ENCODE measurements at places on chromosomes 6 and 20. TPM values are rescaled to one million over a fixed set of nuclear protein-coding genes. Genes with fewer than 3 reads are reported as not detected.

Gene GSTA2
- not detected for polyA plus RNA-seq

Gene PLCB4
- polyA plus RNA-seq, result 6.5 TPM

Gene FANCE
- polyA plus RNA-seq, result 5.4 TPM

Gene YIPF3
- polyA plus RNA-seq, result 60.6 TPM

Gene LY6G6D
- polyA plus RNA-seq, result not detected

Gene HLA-DMA
- 8.1 TPM for polyA plus RNA-seq

Gene RUNX2
- 0.80 TPM for polyA plus RNA-seq

Gene TCF21
- polyA plus RNA-seq, result 0.05 TPM

Gene PTP4A1
- 102 TPM for polyA plus RNA-seq

Gene IDH3B
- 87.1 TPM for polyA plus RNA-seq

Gene ZNF334
- 12.4 TPM for polyA plus RNA-seq

Gene HRH3
- 1.5 TPM for polyA plus RNA-seq

Gene RIMS4
- 3.5 TPM for polyA plus RNA-seq

Gene POM121L2
- polyA plus RNA-seq, result not detected

Gene HAO1
- not detected for polyA plus RNA-seq

Gene ID4
- 3.7 TPM for polyA plus RNA-seq

Gene LY6G5C
- 2.1 TPM for polyA plus RNA-seq

Gene TP53RK
- polyA plus RNA-seq, result 23.1 TPM

Gene RAMACL
- polyA plus RNA-seq, result 0.61 TPM

Gene TRIM15
- 0.26 TPM for polyA plus RNA-seq

Gene PBOV1
- polyA plus RNA-seq, result not detected

Gene DYNLT1
- polyA plus RNA-seq, result 241 TPM

Gene SLC17A2
- polyA plus RNA-seq, result not detected

Gene BPIFB2
- polyA plus RNA-seq, result not detected

Gene SPTLC3
- 0.66 TPM for polyA plus RNA-seq

Gene MCM8
- polyA plus RNA-seq, result 8.5 TPM

Gene SLC35B2
- 14.0 TPM for polyA plus RNA-seq

Gene SLC17A9
- 36.1 TPM for polyA plus RNA-seq

Gene GATA5
- polyA plus RNA-seq, result 0.60 TPM

Gene MOG
- polyA plus RNA-seq, result 0.49 TPM

Gene PROCR
- polyA plus RNA-seq, result 36.1 TPM

Gene PI16
- 0.50 TPM for polyA plus RNA-seq

Gene SLC35A1
- 15.1 TPM for polyA plus RNA-seq

Gene RCAN2
- polyA plus RNA-seq, result 6.0 TPM

Gene F13A1
- polyA plus RNA-seq, result 0.32 TPM

Gene SLC4A11
- polyA plus RNA-seq, result 10.8 TPM

Gene ANKEF1
- 4.6 TPM for polyA plus RNA-seq

Gene MOCS3
- polyA plus RNA-seq, result 3.1 TPM

Gene VWA7
- polyA plus RNA-seq, result 0.75 TPM

Gene SRMS
- not detected for polyA plus RNA-seq

Gene BMP2
- 0.92 TPM for polyA plus RNA-seq

Gene ASXL1
- polyA plus RNA-seq, result 10.4 TPM

Gene TEAD3
- 15.6 TPM for polyA plus RNA-seq

Gene OR2H1
- polyA plus RNA-seq, result not detected

Gene MOCS1
- 13.9 TPM for polyA plus RNA-seq

Gene TMEM63B
- 8.0 TPM for polyA plus RNA-seq

Data from GM23338 (cell line).